ENCODE measurements at places on chromosomes 3 and 15.
A peak's percentile ranks its signal among the peaks of the same experiment; 100 is the strongest.

DNA sequence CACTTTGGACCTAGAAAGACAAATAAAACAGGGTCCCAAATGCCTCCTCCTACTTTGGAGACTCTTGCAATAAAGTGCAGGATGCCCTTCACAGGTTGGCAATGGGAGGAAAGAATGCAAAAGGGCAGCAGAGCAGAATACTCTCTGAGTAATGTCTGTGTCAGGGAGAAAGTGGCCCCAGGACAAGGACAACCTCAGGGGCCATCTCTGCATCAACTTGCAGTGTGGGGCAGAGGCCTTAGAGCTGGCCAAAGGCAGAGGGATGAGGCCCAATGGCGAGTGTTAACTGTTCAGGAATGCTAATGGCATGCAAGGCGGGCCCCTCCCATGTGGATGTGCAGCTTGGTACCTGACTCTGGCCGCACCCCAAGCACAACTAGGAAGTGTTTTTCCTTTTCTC lies 8.4 kb downstream of the UPK1B start:
- no peak for DNase-seq

DNA sequence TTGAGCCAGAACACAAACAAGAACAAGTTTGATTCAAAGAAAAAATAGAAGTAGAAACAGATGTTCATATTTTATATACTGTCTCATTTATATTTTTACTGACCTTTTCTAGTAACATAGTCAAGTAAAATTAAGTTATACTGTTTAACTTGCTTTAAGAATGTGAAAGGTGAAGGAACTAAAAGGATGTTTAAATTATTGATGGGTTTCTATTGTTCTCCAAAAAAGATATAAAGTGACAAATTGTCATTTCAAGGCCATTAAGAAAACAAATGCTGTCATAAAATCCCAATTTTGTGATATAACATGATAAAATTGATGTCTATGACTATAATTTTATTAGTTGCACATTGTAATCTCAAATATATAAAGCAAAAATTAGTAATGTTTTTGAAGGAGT lies 7.3 kb downstream of the GPR149 start:
- DNase-seq = no peak

- no peak for DNase-seq
These were observed 42.3 kb downstream of the RSRC1 start for GRCh38 chr3:158152186-158152585.

- DNase-seq = no peak
These were observed 163.4 kb upstream of the ZNF385D start for GRCh38 chr3:21914451-21914850.

GRCh38 chr3:48896936-48897335 lies 1.7 kb downstream of the SLC25A20 start:
- DNase-seq = no peak

DNA sequence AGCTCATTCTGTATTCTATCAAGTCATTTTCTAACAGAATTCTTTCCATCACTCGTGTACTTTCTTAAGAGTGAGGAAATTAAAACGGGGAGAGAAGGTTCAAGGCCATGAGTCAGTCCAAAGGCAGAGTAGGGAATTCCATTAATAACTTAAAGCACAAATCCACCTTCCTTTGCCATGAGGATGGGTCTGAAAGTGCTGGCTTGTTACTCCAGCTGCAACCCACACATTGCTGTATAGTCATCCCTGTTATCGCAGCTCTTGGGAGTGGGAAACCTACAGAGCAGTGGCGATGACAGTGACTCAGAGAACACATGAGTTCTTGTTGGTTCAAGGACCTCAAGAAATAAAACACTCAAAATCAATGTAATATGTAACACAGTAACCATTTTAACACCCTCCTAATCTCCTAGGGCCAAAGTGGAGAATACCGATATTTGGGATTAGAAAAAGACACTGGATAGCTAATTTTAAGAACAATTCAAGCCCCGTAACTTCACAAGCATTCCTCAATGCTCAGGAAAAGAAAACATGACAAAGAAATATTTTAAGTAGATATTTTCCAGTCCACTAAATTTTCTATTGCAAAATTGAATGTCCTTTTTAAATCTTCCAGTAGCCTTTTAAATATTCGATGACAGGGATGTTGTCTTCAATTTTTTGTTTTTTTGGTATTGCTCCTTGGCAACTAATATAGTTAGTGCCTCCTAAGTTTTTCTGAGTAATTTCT lies 179.9 kb upstream of the THBS1 start:
- DNase-seq = no peak

DNA sequence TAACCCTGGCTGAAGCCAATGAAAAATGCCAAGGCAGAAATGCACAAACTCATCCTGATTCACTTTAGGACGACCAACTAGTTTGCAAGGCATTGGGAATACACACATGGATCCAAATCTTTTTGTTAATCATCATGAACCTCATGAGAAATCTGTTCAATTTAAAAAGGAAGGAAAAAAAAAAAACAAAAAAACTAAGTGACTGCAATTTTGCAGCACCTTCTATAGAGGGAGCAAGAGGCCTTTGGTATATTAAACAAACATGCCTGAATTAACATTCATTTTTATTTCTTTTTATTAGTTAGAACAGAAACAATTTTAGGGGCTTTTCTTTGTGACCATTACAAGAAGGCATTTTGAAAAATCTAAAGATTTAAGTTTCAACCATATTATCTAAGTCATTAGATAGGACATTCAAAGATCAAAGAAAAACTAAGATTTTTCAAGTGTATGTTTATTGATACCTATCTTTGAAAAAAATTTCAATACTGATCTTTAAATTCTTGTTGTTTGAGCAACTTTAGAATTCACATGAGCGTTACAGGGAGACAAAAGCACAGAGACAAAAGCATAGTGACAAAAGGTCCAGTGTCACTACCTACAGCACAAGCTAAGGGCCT lies 182.4 kb downstream of the CBLB start:
- no peak for DNase-seq

GRCh38 chr15:49675041-49675440 lies 54.2 kb downstream of the DTWD1 start:
- DNase-seq = no peak

- no peak for DNase-seq
These were observed 25.8 kb downstream of the RAF1 start for GRCh38 chr3:12638105-12638504.

GRCh38 chr15:41629463-41629862 lies 30.7 kb upstream of the MGA start:
- DNase-seq = no peak

DNA sequence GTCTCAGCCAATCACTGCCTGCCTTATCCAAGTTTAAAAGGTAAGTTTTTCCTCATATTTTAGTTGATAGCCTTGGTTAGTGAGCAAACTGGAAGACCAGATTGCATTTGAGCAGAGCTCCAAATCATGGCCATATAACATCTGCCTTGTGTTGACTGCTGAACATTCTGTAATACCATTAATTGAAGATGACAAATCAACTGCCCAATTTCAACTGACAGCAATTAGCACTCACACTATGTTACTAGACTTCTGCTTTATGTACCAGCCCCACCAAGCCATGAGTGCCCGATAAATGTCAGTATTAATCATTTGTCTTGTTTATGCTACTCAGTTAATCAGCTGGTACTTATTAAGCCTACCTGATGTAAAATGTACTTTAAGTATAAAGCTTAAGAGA lies 83.1 kb downstream of the CGGBP1 start:
- DNase-seq = no peak

- DNase-seq = no peak
These were observed 273.3 kb downstream of the NSUN3 start for GRCh38 chr3:94336046-94336753.

DNA sequence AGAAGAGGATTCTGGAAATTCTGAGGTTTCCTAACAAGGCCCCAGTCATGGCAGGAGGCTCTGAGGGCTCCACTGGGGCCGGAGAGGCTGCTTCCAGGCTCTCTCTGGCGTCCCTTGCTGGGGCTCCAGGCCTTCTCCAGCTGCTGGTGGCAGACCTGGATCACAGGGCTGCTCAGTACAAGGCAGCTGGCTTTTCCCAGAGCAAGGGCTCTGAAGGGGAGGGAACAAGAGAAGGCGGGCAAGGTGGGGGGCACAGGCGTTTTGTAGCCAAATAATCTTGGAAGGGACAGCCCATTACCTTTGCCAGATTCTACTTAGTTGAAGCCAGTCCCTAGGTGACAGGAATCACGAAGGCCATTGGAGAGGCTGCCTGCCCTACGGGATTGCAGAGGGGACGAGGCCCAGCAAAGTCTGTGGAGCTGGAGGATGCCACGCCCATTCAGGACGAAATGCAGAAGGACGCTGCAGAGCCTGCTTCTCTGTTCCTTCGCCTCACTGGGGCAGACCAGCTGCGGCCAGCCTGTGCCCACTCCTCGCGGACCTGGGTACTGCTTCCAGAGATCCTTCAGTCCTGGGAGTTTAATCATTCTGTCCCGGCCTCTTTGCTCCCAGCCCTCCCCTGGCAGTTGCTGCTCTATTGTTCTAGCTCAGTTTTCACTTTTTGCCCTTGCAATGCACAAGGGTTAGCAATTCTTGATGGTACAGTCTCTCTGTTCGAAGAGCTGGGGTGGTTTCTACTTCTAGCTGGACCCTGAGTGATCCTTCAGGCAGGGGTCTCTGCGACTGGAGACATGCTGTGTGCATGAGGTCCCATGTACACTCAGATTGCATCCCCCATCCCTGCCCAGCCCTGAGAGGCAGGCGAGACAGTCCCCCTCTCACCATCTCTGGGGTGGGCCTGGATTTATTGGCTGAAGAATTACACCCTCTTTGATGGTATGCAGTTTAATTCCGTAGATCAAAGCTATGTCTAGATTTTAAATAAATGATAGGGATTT lies 149.3 kb upstream of the MEF2A start:
- no peak for DNase-seq

DNA sequence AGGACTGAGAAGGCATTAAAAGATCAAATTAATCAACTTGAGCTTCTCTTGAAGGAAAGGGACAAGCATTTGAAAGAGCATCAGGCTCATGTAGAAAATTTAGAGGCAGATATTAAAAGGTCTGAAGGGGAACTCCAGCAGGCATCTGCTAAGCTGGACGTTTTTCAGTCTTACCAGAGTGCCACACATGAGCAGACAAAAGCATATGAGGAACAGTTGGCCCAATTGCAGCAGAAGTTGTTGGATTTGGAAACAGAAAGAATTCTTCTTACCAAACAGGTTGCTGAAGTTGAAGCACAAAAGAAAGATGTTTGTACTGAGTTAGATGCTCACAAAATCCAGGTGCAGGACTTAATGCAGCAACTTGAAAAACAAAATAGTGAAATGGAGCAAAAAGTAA lies 149.7 kb upstream of the LRRFIP2 start:
- no peak for DNase-seq

- no peak for DNase-seq
These were observed 67.2 kb downstream of the IL1RAP start for GRCh38 chr3:190581041-190581541.

DNA sequence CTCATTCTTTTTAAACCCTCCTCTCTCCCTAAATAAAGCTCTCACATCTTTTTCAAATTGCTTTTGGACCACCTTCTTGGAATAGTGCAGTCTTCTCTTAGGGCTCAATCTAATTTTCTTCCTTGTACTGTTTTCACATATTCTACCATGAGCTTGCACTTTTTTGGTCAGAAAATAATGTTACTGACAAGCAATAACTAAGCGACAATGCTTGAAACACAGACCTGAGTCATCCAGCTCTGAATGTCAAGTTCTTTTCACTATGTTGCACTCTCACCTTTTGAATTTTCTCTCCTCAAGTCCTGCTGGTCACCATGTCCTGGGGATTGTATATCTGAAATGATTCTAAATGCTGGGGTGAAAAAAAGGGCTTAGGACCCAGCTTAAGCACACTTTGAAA lies 8.9 kb downstream of the TNFAIP8L3 start:
- DNase-seq = no peak

DNA sequence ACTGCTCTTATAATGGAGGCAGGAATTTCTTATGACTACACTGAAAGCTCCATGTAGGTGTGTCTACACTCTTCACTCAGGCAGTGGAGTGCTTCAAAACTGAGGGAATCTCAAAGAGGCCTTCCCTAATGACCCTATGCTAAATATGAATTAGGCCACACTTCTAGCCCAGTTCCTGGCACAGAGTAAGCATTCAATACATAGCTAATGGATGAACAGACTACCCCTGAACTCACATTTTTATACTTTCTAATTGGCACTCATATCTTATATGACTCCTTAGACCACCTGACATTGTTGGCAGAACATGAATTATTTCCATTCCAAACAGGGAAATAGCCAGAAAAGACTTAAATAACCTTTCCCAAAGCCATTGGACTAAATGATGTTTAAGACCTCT lies 3.4 kb downstream of the RARRES1 start:
- no peak for DNase-seq

- peak; percentile 61 for DNase-seq
These were observed 458.3 kb downstream of the MFSD1 start for GRCh38 chr3:159260049-159260662.

DNA sequence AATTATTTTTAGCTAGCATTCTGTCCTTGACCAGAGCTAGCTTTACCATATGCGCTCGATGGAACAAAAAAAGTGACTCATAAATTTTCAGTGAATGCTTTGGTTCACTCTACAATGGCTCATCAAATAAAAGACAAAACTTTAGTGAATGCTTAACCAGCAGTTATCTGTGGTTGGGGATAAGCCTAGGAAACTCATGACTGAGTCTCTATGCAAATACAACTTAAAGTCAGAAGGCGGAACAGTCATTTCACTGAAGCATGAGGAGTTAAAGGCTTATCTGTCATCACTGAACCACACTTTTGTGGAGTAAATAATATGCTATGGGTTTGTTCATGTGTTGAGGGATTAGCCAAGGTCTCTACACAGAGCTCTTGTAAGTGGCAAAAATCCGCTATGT lies 308.4 kb downstream of the SQOR start:
- no peak for DNase-seq

GRCh38 chr3:129888771-129889170 lies 4.7 kb downstream of the TMCC1 start:
- no peak for DNase-seq

GRCh38 chr3:50486219-50486888 lies 17.1 kb downstream of the CACNA2D2 start:
- no peak for DNase-seq

DNA sequence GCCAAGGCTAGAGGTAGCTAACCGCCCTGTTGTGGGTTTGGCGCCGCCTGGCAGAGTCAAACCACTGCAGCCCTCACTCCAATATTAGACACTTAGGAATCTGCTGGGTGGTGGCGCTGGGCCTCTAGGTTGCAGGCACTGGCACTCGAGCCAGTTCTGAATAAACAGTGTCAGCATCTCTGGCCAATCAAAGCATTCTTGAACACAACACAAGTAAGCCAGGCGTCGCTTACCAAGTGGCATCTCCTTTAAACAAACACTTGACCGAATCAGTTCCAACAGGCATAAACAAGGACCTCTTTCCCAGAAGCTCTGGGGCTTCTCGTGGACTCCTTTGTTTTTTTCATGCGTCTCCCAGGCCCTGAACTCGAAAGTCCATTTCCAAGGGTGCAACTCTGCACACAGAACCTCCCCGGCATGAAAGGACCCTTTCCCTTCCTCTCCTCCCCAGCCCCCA lies 82.3 kb downstream of the LRIG1 start:
- DNase-seq = no peak

DNA sequence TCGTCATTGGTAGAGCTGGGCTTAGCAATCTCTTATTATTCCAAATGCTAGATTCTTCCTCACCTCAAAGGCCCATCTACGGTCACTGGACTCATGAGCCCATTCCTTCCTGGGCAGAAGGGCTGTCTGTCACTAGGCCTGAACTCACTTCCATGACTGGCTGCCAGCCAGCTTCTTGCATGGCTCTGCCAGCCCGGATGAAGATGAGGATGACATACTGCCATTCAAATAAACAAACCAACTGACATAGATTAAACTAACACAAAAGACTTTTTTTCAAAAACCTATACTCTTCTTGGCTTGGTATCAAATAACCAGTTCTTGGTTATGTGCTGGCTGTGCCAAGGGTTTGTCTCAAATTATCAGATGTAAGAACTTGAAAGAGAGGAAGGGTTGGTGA lies 23.8 kb downstream of the ISL2 start:
- DNase-seq = no peak

- no peak for DNase-seq
These were observed 774.3 kb downstream of the TUSC7 start for GRCh38 chr3:117483839-117484238.

Data from activated CD8-positive, alpha-beta T cell treated with anti-CD3 and anti-CD28 coated beads, Interleukin-2, amount 10 ng/mL, durations not matched to agents 7 days and 5 days (primary cell).